ENCODE measurements at places on chromosomes 5 and 9.

- DNase-seq, result no peak
Observed at GRCh38 chr5:1323803-1324173, 21.1 kb downstream of the CLPTM1L start.

DNA sequence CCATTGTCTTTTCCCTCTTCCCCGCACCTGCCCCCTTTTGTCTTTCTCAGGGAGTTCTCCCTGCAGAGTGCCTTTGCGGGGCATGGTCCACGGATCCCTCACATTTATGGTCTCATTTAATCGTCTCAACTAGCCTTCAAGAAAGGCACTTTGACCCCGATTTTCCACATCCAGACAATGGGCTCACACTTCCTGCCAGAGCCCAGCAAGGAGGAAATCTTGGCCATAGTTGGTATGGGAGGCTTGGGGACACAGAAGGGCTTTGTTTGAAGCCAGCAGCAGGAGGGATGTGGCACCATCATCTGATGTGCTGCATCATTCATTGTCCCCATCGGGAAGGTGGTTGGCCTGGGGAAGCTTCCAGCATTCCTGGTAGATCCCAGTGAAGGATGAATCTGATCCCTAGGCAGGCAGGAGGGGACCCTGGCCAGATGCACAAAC, 24.9 kb downstream of the GSN start:
- DNase-seq, result no peak

- no peak for DNase-seq
Observed at GRCh38 chr5:171989276-171989675, 17.2 kb downstream of the FBXW11 start.

DNA sequence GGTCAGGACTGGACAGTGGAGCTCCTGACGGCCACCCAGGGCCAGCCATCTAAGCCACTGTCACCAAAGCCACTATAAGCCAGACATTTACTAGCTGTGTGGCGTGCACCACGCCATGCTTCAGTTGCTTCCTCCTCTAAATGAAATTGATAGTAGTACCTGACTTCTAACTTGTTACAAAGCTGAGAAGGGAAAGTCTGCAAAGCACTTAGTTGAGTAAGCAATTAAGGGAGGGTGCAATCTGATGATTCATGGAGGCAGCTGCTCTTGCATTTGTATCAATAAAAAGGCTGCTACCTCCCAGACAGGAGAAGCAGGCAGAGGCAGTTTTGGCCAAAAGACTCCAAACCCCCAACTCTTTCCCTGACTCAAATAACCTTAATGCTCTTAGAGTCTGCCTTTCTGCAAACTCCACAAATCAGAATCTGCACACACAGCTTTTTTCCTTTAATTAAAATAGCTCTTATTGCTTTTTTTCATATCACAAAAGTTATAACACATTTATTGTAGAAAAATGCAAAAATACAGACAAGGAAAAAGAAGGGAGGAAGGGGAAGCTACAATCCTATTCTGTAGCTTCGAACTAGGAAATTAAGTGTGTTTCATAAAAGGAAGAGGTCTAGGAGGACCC, 19.3 kb upstream of the RAPGEF1 start:
- DNase-seq, result no peak

GRCh38 chr9:104895572-104895971, 32.4 kb downstream of the ABCA1 start:
- no peak for DNase-seq

- DNase-seq, result no peak
Observed at GRCh38 chr5:14790220-14790619, 81.4 kb downstream of the ANKH start.

DNA sequence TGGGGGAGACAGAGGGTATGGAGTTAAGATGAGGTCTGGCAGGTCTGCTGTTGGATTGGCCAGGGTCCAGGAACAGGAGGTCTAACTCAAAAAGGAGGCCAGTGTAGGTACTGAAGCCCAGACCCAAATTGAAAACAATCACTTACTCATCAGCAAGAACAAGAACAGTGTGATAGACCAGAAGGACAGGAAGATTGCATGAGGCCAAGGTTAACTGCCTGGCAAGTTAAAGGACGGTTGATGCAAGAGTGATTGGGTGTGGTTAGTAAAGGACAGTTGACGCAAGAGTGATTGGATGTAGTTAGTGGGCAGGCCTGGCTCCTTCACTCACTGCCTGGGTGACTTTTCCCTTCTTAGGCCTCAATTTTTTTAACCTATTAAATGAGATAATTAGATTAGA, 132.6 kb downstream of the PDZD2 start:
- DNase-seq, result no peak

DNA sequence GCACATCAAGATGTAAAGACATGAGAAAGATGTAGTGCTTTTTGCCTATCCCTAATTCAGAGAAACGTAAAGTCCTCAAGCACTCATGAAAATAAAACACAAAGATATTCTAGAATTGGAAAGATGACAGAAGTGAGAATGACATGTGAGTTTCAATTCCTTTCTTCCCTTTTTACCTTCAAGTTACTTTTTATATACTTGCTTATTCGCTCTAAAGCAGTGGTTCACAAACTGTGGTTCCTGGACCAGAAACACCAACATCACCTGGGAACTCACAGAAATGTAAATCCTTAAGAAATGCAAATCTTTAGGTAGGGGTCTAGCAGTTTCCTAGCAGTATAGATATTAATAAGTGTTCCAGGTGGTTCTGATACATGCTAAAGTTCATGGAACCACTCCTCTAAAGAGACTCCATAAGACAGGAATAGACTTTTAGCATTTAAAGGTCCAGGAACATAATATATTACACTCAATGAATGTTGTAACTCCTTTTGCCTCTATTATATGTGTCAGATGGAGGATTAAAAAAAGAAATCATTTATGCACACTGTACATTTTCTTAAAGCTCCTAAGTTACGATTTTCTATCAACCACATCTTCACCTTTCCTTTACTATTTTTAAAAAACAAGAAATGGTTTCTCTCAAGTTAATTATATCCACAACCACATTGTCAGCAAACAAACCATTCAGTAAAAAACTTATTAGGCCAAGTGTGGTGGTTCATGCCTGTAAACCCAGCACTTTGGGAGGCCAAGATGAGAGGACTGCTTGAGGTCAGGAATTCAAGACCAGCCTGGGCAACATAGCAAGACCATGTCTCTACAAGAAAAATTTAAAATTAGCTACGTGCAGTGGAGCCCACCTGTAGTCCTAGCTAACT, 39.9 kb downstream of the ERP44 start:
- no peak for DNase-seq

- DNase-seq, result no peak
Observed at GRCh38 chr5:16799796-16800195, 136.3 kb downstream of the MYO10 start.

DNA sequence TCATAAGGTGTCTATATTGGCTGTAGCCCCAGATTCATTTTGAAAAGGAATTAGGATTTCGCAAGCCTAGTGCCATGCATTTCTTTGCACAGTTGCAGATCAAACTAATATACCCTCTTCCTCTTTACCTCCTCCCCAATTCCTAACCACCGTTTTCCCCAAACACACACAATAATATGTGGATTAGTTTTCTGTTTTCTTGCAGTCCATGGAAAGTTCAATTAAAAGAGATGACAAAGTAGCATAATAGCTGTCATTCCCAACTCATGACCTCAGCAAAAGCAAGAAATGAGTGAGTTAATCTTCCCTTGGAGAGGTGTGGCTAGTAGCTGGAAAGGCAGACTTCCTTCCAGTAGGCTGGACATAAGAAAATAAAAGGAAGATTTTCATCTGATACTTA, 349.1 kb downstream of the TMEM232 start:
- no peak for DNase-seq

- no peak for DNase-seq
Observed at GRCh38 chr5:119302916-119303897, 52.6 kb upstream of the TNFAIP8 start.

DNA sequence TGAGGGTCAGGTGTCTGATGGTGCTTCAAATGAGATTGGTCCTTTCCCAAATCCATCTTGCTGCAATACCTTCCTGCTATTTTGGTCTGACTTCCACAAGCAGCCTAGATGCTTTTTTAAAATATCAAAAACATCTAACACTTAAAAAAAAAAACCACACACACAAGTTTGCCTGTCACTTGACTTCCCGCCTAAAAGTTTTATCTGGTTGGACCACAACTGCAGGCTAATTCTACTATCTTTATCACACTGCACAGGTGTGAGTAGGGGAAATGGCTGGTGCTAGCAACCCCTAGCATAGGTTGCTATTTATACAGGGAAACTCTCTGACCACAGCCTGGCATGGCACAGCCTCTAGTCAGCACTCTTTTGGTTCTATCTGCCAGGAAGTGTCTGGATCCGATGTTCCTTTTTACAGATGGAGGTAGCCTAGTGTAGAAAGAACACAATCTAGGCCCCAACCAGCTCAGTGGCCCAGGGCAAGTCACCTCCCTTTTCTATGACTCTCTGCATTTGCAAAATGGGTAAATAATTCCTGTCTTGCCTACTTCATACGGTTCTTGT, at the start of gene HEMGN:
Gene HEMGN (minus strand): TSS at position 92 of the 564 bp plus-strand sequence. CDS start 36 bp downstream, at position 56.
- DNase-seq, result peak; percentile 68
